ENCODE measurements at places on chromosomes 4 and X.

DNA sequence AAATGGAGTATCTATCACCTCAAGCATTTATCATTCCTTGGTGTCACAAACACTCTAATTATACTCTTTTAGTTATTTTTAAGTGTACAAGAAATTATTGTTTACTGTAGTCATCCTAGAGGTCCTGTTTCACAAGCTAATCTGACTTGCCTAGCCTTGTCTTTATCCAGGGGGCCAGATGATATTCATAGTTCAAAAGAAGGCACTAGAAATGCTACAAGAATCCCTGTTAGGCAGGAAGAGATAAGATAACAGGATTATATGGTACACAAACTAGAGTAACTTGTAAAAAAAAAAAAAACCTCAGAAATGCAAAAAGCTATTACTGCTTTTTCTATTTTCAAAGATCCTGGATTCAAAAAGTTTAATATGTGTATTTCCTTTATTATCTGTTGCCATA, 95.8 kb downstream of the MBNL3 start:
- DNase-seq: no peak

- no peak for DNase-seq
Measured at GRCh38 chrX:82442281-82442680, 1065.8 kb upstream of the POU3F4 start.

DNA sequence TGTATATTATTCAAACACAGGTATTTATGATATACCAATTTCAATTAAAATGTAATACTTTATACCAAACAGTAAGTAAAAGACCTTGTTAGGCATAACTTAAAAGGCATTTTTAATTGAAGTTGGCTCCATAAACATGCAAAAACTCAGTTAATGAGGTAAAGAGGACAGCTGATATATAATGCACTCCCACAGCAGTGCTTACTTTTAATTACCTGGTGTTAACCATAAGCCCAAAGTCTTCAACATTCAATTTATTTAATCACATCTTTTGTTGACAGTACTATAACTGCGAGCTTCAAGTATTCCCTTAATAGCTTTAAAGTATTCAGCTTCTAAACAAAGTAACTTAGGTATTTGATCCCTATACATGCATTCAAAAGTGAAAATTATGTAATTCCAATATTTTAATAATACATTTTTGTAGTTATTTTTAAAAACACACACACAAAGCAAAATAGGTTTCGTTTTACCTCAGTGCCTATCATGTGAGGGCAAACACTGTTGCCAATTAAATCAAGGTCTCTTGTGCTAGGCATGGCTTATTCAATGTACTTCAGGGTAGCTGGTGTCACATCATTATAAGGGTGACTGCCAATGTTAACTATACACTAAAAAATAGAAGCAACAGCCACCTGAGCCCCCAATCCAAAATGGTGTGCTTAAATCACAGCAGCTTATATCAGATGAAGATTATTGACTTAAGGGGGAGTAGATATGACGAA, 197.1 kb downstream of the LRBA start:
- DNase-seq: no peak

GRCh38 chr4:36000941-36001557, 243.3 kb downstream of the ARAP2 start:
- DNase-seq: no peak

DNA sequence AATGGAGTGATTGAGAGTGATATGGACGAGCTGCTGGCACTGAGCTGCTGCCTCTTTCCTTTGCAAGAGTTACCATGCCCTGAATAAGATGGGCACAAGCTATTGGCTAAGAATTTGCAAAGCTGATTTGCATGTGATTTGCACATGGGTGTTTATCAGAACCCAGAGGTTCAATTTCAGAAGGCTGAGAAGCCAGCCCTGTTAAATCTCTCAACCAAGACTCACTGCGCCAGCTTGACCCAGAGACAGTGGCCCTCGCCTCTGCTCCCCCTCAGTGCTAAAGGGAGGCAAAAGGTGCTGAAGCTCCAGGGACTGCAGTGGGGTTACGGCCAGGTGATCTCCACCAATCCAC, 701 bp downstream of the ARHGAP4 start:
- DNase-seq: no peak

Data from stimulated activated CD8-positive, alpha-beta memory T cell treated with anti-CD3 and anti-CD28 coated beads, Interleukin-12 subunit alpha, Interleukin-12 subunit beta, amount 100 ng/mL, for 4 hours (primary cell).